ENCODE measurements at places on chromosomes 1 and 21.

DNA sequence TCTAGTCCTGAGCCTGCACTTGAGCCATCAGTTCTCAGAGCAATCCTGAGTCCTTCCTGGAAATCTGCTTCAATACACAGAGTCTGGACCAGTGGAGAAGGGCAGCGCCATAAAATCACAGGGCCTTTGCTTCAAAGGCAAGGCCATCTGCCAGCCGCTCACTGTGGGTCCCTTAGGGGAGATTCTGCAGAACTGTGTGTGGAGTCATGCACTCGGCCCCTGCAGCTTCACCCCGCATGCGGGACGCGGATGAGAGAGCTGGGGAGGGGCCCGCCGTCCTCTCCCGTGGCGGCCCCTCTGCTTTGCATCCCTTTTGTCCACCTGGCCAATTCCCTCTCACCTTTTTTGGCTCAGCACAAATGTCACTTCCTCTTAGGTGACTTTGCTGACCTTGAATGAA is 311.2 kb upstream of the VAMP3 start:
- no peak for DNase-seq

- no peak for DNase-seq
These were observed 64.3 kb downstream of the ZNF644 start for GRCh38 chr1:90957497-90957896.

DNA sequence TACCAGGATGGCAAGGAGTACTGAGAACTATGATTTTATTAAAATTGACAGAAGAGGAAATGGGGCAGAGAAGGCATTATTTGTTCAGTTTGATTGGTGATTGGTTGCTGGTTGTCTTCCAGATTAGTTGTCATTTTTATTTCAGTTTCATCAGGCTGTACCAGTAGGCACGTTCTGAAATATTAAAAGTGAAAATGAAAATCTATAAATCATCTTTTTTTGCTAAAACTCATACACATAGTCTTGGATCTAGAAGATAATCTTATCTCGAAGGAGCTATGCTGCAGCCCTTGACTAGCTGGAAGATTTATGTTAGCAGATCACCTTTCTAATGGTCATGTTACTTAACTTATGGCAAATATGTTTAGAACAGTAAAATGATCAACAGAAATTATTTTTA is 29.0 kb downstream of the NEK7 start:
- DNase-seq: no peak

DNA sequence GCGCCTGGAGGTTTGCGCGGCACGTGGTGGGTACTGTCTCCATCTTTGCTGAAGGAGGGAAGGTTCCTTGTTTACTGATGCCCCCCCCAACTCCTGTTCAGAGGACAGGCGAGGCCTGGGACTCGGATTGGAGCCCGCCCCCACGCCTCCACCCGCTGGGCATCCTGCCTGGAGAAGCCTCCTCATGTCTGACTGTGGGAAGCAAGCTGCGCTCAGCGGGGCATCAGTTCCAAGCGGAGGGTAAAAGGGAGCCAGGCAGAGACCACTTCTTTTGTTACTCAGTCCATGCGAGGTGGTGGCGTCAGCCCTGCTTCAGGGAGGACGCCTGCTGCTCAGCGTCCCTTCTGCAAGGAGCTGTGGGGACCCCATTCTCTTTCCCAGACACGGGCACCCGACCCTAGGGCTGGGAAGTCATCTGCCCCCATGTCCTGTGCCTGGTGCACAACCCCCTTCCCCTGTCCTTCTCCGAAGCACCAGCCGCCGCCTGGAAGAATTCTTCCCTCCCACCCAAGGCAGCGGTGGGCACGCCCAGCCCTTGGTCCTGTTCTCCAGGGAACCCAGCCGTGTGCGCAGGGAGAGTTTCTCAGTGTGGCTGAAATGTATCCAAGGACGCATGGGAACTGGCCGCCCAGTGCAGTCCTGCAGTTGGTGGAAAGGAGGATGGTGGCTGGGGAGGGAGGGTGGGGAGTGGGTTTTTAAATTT is 414.0 kb downstream of the CAMTA1 start:
- DNase-seq: no peak

DNA sequence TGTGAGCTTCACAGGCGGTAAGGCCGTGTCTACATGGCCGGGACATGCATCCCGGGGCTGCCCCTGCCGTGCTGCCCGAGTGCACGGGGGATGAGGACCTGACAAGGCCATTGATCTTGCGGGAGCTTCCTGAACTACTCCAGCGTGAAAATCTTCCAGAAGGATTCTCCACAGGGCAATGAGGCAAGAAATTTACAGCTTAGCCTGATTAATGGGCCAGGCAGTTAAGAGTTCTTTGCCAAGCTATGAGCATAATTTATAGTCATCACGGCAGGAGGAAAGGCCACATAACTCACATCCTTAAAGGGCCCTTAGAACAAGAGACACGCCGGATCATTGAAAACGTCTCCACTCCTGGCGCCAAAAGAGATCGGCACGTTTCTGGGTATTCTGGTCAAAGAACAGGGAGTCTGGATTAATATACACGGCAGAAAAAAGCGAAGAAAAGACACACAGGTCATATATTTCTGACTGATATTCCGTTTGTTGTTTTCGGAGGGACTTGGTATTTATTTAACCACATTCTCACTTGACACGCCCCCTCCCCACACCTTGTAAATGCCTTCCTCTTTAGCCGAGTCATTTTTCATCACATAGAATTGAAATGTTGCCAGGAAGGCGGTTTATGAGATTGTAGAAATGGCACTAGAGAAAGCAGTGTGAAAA is 180.5 kb downstream of the DYRK1A start:
- peak; percentile 71 for DNase-seq
